ENCODE measurements at places on chromosomes 12 and 14.
A peak's percentile ranks its signal among the peaks of the same experiment; 100 is the strongest.

DNA sequence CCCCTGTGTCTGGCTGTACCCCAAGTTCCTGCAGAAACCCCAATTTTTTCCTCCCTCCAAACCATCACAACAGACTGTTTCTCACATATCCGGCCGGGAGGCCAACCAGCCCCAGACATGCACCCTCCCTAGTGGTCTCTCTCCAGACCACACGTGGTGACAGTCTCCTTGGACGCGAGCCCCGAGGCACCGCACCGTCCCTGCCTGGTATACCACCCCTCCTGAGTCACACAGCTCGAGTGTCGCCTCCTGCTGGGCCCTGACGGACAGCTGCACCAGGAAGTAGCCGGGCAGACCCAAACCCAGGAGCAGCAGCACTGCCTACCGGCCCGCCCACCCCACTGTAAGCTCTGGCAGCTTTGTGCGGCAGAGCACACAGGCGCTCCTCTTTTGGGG is 97.4 kb downstream of the RFLNA start:
- DNase-seq: peak; percentile 56

DNA sequence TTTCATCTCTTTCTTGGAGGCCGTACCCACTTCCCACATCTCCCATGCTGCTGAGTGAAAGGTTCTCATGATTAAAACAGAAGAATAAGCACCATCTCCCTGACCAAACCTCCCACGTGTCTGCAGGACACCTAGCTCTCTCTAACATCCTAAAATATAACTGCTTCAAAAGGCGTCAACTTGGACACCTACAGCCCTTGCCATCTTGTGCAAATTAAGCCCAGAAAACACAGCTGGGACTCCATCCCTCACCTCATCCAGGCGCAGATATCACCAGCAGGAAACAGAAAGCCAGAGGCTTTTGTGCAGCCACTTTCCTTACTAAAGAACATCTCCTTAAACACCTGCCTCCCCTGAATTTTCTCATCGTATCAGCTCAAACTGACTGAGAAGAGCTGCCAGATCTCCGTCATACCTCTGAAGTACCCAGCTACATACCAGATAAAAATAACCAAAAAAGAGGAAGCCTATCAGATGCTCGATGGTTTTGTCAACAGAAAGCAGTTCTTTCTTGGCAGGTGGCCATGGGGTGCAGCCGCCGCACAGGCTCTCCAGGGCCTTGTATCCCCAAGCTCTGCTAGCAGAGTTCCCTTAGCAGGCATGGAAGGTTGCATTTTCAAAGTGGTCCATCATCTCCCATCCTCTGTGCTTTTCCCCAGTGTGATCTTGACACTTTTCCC is 28.8 kb downstream of the MAP3K9 start:
- DNase-seq: no peak

GRCh38 chr14:90697132-90697531 is 119.1 kb downstream of the TTC7B start:
- DNase-seq: no peak

DNA sequence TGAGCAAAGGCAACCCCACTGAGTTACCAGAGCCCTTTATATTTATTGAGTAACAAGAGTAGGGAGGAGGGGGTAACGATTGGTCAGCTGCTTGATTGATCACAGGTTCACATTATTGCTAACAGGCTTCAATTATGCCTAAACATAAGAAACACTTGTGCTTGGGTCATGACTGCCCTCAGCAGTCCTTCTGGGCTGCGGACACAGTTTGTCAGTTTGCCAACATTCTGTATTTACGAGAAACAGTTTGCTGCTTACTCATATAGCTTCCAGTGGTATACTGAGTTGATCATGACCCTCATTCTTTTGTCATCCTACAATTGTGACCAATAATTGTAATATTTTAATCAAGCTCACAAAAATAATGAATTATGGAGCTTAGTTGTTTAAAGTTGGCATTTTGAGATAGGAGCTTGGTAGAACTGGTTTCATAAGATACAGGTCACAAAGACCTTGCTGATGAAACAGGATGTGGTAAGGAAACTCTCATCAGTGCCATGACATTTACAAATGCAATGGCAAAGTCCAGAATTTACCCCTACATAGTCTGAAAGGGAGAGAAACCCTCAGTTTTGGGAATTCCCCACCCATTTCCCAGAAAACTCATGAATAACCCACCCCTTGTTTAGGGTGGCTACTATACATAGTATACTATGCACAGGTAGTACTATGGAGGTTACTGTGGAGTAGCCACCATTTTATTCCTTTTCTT is 1421.0 kb upstream of the FLRT2 start:
- DNase-seq: no peak

DNA sequence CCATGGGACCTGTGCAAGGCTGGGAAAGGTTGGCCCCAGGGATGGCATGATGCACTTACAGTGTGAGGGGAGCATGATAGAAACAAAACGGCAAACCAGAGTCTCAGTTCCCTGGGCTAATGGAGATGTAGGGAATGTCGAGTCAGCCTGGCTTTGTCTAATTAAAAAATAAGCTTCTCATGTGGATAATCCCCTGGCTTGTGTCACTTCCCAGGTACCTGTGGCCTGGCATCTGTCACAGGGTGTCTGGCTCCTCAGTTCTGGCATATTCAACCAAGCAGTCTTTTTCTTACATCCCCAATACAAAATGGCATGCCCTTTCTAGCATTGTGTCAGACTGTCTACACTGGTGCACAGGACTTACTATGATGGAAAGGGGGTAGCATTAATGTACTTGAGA is 261.4 kb downstream of the GRIN2B start:
- no peak for DNase-seq

- no peak for DNase-seq
Measured at GRCh38 chr12:94839347-94839746, 164.2 kb downstream of the NDUFA12 start.

GRCh38 chr12:6965026-6965661 is 5.3 kb downstream of the PHB2 start:
- peak; percentile 90 for DNase-seq

GRCh38 chr14:104874110-104874531 is 9.1 kb downstream of the CEP170B start:
- no peak for DNase-seq

GRCh38 chr12:55822228-55822627 is 4.4 kb downstream of the ORMDL2 start:
- DNase-seq: no peak

GRCh38 chr14:67643713-67644112 is 24.0 kb downstream of the ARG2 start:
- no peak for DNase-seq

DNA sequence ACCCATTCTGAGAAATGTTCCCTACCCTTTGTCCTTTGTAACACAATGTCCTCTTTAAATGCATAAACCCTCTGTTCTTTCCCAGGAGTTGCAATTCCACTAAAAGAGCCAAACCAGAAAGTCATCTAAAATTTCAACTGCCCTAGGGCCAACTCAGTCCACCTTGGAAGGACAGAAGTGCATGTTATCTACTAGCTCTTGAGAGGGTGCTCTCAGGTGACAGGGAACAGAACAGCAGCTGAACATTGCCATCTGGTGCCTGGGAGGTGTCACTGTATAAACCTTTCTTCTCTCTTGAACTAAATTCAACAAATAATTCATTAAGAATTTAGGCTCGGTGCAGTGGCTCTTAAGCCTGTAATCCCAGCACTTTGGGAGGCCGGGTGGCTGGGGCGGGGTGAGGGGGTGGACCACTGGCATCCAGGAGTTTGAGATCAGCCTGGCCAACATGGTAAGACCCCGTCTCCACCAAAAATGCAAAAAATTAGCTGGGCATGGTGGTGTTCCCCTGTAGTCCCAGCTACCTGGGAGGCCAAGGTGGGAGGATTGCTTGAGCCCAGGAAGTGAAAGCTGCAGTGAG is 10.3 kb upstream of the FERMT2 start:
- peak; percentile 73 for DNase-seq
